ENCODE measurements at places on chromosomes 3 and 15.

DNA sequence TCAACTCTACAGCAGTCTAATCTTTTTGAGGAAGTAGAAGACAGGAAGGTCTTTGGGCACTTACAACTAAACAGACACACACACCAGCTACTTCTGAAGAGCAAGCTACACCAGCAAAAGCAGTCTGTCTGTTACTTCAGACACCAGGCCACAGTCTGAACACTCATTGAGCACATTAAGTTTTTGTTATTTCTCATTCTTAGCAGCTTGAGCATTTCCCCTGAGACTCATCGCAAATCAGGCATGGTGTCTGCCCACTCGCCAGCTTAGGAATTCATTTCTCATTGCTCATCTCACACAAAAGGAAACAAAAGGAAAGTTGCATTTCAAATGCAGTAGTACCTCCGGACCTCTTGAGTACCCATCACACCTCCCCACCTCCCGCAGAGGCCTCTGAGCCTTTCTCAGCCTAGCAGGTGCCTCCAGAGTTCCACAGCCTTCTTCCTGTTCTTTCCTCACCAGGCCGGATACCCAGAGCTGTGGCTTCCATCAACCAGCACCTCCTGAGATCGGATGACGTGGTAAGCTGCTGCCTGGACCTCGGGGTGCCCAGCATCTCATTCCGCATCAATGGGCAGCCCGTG is 302.0 kb downstream of the RYR3 start:
- H3K4me3 ChIP-seq: no peak overlapping the region
- no peaks in the 10 kb centered on the region for H3K36me3 ChIP-seq
- no peaks in the 10 kb centered on the region for H3K4me1 ChIP-seq
- no peak overlapping the region for H3K27ac ChIP-seq

- DNase-seq: no peak
- H3K27ac ChIP-seq: no peak overlapping the region
- no peaks in the 10 kb centered on the region for H3K27me3 ChIP-seq
- no peaks in the 10 kb centered on the region for H3K36me3 ChIP-seq
- H3K4me3 ChIP-seq: no peak overlapping the region
Measured at GRCh38 chr3:168574455-168575158, 478.9 kb upstream of the GOLIM4 start.

- H3K4me1 ChIP-seq: no peaks in the 10 kb centered on the region
- H3K4me3 ChIP-seq: no peak overlapping the region
- H3K27ac ChIP-seq: no peak overlapping the region
- DNase-seq: no peak
- no peaks in the 10 kb centered on the region for H3K27me3 ChIP-seq
Measured at GRCh38 chr3:52509753-52510328, 14.7 kb downstream of the STAB1 start.

- no peak for DNase-seq
- H3K27ac ChIP-seq: no peak overlapping the region
- no peaks in the 10 kb centered on the region for H3K36me3 ChIP-seq
- no peaks in the 10 kb centered on the region for H3K27me3 ChIP-seq
Measured at GRCh38 chr3:114420072-114420471, 126.2 kb downstream of the TIGIT start.

- DNase-seq: no peak
- no peak overlapping the region for H3K4me3 ChIP-seq
- no peak overlapping the region for H3K27ac ChIP-seq
- no peaks in the 10 kb centered on the region for H3K4me1 ChIP-seq
Measured at GRCh38 chr3:115254492-115255196, 107.6 kb upstream of the ZBTB20 start.

GRCh38 chr3:126766653-126767052 is 62.6 kb downstream of the CHCHD6 start:
- H3K27me3 ChIP-seq: no peaks in the 10 kb centered on the region
- H3K36me3 ChIP-seq: no peaks in the 10 kb centered on the region
- no peaks in the 10 kb centered on the region for H3K4me1 ChIP-seq

- no peaks in the 10 kb centered on the region for H3K36me3 ChIP-seq
- H3K4me1 ChIP-seq: no peaks in the 10 kb centered on the region
- H3K4me3 ChIP-seq: no peak overlapping the region
- no peaks in the 10 kb centered on the region for H3K27me3 ChIP-seq
- DNase-seq: no peak
Measured at GRCh38 chr3:14744556-14744955, 69.6 kb downstream of the C3orf20 start.

DNA sequence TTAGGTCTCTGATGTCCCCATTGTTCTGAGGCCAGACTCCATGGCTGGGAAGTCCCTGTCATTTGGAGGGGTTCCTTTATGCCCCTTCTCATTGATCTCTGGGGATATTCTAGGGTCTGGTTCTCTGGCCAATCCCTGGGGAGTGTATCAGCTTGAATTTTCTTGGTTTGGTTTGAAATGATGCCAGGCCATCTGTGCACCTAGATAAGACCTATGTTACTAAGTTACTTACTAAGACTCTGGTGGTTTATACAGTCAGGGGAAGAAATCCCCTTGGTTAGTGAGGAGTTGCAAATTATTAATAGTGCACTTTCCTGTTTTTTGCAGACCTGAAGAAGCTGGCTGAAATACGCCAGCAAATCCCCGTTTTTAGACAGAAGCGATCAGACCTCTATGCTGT is 20.3 kb downstream of the NIT2 start:
- DNase-seq: no peak
- H3K4me1 ChIP-seq: no peaks in the 10 kb centered on the region
- H3K36me3 ChIP-seq: no peaks in the 10 kb centered on the region
- H3K27me3 ChIP-seq: no peaks in the 10 kb centered on the region
- H3K4me3 ChIP-seq: no peak overlapping the region
- H3K27ac ChIP-seq: no peak overlapping the region

GRCh38 chr3:113663324-113663750 is 33.1 kb downstream of the USF3 start:
- no peak for DNase-seq
- no peaks in the 10 kb centered on the region for H3K27me3 ChIP-seq
- H3K4me1 ChIP-seq: no peaks in the 10 kb centered on the region
- no peak overlapping the region for H3K4me3 ChIP-seq
- no peak overlapping the region for H3K27ac ChIP-seq
- H3K36me3 ChIP-seq: no peaks in the 10 kb centered on the region

GRCh38 chr3:120796976-120797375 is 54.4 kb downstream of the GTF2E1 start:
- DNase-seq: peak; percentile 17
- no peaks in the 10 kb centered on the region for H3K36me3 ChIP-seq
- no peaks in the 10 kb centered on the region for H3K4me1 ChIP-seq
- H3K4me3 ChIP-seq: no peak overlapping the region
- H3K27me3 ChIP-seq: no peaks in the 10 kb centered on the region
